Nucleus accumbens (tissue), 56 donors: ENCODE measurements at places on chromosomes 12 and 14.

DNA sequence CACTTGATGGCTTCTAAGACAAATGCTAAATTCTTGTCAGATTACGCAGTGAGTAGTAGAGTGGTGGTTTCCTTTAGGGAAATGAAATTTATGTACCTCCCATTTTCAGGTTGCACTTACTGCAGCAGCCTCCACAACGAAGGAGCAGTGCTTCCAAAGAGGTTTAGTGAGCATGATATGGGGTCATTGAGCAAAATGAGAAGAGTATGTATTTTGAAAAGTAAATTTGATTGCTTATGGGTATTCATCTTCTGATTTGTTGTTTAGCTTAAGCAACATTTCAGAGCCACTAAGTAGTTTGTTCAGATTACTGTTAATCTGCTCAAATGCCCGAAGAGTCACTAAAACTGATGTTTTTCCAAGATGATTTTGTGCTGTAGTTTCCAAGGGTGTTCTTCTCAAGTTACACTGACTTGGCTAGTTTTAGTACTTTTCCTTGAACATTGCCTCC is 493.6 kb downstream of the PCNX1 start:
- DNase-seq: no peak

GRCh38 chr12:26378711-26379110 is 183.3 kb downstream of the SSPN start:
- peak; percentile 10 for DNase-seq

GRCh38 chr14:100547633-100548294 is 39.5 kb downstream of the BEGAIN start:
- no peak for DNase-seq

- no peak for DNase-seq
These were observed 54.2 kb downstream of the CCNK start for GRCh38 chr14:99535448-99535847.

DNA sequence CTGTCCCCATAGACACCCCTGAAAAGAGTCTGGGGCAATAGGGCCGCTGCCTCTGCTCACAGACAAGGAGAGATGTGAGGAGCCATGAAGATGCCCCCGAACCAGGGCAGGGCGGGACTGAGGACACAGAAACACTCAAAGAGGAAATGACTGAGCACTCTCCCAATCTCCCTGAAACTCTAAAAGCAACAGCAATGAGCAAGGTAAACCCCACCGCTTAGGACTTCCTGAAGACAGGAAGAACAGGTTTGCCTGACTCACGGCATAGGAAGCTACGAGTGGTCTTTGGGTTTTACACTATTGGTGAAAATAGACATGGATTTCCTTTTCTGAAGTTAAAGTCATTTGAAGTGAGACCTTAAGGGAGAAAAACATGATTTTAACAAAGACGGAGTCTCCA is 32.5 kb downstream of the STX2 start:
- no peak for DNase-seq
